ENCODE measurements at places on chromosomes 12 and 14. TPM values are rescaled to one million over a fixed set of nuclear protein-coding genes. Genes with fewer than 3 reads are reported as not detected.

DNA sequence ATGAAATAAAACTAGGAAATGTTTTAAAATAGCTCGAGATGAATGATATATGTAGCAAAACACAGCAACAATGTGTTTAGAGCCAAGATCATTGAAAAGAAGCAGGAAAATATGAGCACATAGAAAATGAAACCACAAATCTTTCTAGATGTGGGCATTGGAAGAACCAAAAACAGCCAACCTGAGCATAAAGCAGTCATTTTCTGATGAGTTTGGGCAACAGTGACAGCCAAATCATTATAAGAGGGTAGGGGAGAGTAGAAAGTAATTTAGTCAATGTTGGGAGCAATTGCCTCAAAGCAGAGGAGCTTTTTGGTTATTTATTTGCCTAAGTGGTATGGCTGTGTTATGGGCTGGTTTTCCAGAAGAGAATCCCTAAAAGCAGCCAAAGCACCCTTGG is 8.8 kb upstream of the BICDL1 start:
- H3K27ac ChIP-seq = no peak overlapping the region
- no peaks in the 10 kb centered on the region for H3K36me3 ChIP-seq
- no peaks in the 10 kb centered on the region for H3K4me1 ChIP-seq
- DNase-seq = no peak
- no peak overlapping the region for H3K4me3 ChIP-seq
- no peaks in the 10 kb centered on the region for H3K27me3 ChIP-seq

DNA sequence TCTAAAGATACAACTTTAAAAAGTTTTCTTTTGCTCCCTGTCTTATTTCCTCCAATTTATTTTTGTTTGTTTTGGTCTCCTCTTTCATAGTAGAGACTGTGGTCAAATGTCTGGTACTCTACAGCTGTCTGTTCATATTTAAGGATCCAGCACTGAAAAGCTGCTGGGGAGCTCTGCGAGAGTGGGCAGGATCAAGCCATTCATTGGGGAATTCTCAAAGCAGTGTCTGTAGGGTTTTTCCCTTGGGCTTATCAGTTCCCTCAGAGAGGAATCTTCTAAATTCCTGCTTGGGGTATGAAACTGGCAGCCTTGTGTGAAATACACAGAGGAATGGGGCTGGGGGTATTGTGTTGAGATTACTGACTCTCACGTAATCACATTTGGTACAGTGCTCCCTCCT is 52.3 kb downstream of the FNTB start:
- no peaks in the 10 kb centered on the region for H3K4me1 ChIP-seq
- no peaks in the 10 kb centered on the region for H3K27me3 ChIP-seq
- peaks cover 7% of the 10 kb centered on the region for H3K36me3 ChIP-seq
- no peak overlapping the region for H3K27ac ChIP-seq
- no peak overlapping the region for H3K4me3 ChIP-seq

- H3K4me3 ChIP-seq = no peak overlapping the region
- H3K4me1 ChIP-seq = peaks cover 7% of the 10 kb centered on the region
- no peaks in the 10 kb centered on the region for H3K27me3 ChIP-seq
- no peaks in the 10 kb centered on the region for H3K36me3 ChIP-seq
- no peak for DNase-seq
Observed at GRCh38 chr12:132524405-132524804, 34.5 kb downstream of the FBRSL1 start.

DNA sequence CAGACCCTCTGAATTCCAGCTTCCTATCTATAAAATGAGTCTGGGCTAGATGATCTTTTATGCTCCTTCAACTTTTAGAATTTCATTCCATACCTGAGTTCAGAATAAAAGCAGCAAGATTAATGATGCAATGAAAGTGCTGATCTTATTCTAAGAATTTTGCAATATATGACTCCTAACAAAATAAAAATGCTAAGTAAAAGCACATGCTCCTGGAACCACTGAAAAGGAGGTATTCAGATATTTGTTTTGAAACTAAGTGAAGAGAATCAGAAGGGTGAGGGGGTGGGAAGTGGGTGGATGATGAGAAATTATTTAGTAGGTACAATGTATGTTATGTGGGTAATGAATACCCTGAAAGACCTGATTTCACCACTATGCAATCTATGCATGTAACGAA is 216.6 kb downstream of the PTPRO start:
- peaks cover 21% of the 10 kb centered on the region for H3K4me1 ChIP-seq
- H3K36me3 ChIP-seq = no peaks in the 10 kb centered on the region
- no peak overlapping the region for H3K4me3 ChIP-seq
- no peak for DNase-seq
- no peaks in the 10 kb centered on the region for H3K27me3 ChIP-seq

DNA sequence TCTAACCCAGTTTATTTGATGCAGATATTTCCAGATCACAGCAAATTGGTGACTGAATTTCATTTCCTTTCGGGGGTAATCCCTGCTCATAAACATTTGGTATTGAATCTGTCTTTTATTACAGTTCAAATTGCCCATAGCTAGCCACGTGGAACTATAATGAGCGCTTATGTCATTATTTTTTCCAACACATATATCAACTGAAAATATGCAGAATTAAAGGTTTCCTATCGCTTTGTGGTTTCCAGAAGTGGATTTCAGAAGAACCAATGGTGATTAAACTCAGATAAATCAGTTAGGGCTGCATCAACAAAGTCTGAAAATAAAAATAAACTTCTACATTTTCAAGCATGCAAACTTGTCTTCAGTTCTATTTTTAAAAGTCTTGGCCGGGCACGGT is 111.9 kb downstream of the PIK3C2G start:
- no peak for DNase-seq
- no peak overlapping the region for H3K27ac ChIP-seq
- H3K36me3 ChIP-seq = no peaks in the 10 kb centered on the region
- H3K27me3 ChIP-seq = no peaks in the 10 kb centered on the region
- H3K4me3 ChIP-seq = no peak overlapping the region

- peaks cover 50% of the 10 kb centered on the region for H3K4me1 ChIP-seq
- no peaks in the 10 kb centered on the region for H3K36me3 ChIP-seq
- H3K27me3 ChIP-seq = peaks cover 65% of the 10 kb centered on the region
- H3K4me3 ChIP-seq = no peak overlapping the region
- no peak overlapping the region for H3K27ac ChIP-seq
Observed at GRCh38 chr12:57224973-57225679, 4.4 kb upstream of the SHMT2 start.

The ASCL1 gene
- total RNA-seq = not detected
